ENCODE measurements at places on chromosomes 1 and 21. TPM values are rescaled to one million over a fixed set of nuclear protein-coding genes. Genes with fewer than 3 reads are reported as not detected.

IFNLR1 gene
- 1.9 TPM for total RNA-seq

RSPO1 gene
- 13.2 TPM for total RNA-seq

IVL gene
- total RNA-seq: not detected

GJA8 gene
- not detected for total RNA-seq

SPATA21 gene
- not detected for total RNA-seq

CR1L gene
- total RNA-seq: not detected

ZNF593OS gene
- not detected for total RNA-seq

SAMD11 gene
- 0.64 TPM for total RNA-seq

OLFML3 gene
- 12.6 TPM for total RNA-seq

CLCA1 gene
- total RNA-seq: not detected

DNA sequence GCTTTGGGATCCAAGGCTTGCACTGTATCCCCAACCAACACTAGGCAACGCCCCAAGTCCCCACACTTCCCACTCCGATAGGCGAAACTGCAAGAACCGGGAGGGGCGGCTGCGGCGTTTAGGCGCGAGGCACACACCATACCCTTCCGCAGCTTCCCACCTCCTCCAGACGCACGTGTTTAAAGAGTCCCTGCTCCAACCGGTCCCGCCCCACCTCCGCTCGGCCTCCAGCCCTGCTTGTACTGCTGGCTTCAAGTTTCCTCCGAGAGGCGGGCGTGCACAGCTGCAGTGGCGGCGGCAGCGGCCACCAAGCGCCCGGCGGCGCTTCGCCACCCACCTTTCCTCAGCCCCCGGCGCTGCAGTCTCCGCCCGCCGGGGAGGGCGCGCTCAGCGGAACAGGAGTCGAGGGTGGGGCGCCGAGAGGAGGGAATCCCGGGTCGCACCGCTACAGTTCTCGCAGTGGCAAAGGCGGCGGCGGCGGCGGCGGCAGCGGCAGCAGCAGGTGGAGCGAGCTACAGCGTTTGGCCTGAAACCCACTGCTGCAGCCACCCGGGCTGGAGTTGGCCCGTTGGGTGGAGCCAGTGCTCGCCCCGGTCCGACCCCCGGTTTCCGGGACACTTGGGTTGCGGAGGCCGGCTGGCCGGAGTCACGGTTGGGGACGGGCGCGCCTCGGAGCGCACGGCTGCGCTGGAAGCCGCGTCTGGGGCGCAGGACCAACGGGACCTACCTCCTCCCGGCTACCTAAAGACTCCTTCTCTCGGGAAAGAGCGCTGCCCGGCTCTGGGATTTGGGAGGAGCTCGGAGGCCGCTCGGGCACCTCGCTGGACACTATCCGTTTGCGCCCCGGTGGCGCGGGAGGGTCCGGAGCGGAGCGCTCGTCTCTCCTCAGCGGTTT lies at the start of gene CNIH3:
CNIH3 (plus strand) TSS at position 457 of the 895 bp plus-strand sequence. CDS start 858 bp downstream, outside the sequence.
- peaks cover 12% of the 10 kb centered on the region for H3K4me1 ChIP-seq
- H3K27ac ChIP-seq: no peak within 1 kb of the TSS
- DNase-seq: no peak
- peaks cover 68% of the 10 kb centered on the region for H3K27me3 ChIP-seq
- peak within 1 kb of the TSS; percentile 42 for H3K4me3 ChIP-seq

GRCh38 chr1:106952776-106953175 lies 103.7 kb upstream of the PRMT6 start:
- no peaks in the 10 kb centered on the region for H3K4me1 ChIP-seq
- no peak overlapping the region for H3K27ac ChIP-seq
- no peaks in the 10 kb centered on the region for H3K36me3 ChIP-seq
- no peak overlapping the region for H3K4me3 ChIP-seq
- no peaks in the 10 kb centered on the region for H3K27me3 ChIP-seq

DNA sequence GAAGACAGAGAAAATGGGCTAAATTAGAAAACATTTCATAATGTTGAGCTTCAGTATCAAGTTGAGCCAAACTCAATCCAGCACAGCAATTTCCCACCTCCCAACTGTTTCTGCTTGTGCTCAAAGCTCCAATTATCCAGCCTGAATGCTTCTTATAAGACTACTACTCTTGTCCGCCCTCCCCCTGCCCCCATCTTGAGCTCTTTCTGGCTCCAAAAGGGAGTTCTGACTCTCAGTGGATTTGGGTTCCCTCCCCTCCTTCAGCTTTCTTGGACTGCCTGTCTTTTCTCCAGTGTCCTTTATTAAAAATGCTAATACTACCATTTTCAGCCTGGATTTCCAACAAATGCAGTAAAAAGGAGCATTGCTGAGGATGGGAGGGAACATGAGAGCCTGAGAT lies 174.8 kb downstream of the ASTN1 start:
- H3K4me3 ChIP-seq: no peak overlapping the region
- no peaks in the 10 kb centered on the region for H3K4me1 ChIP-seq
- DNase-seq: no peak
- no peak overlapping the region for H3K27ac ChIP-seq
- H3K36me3 ChIP-seq: no peaks in the 10 kb centered on the region
- H3K27me3 ChIP-seq: no peaks in the 10 kb centered on the region

- no peaks in the 10 kb centered on the region for H3K27me3 ChIP-seq
- no peaks in the 10 kb centered on the region for H3K36me3 ChIP-seq
- no peak overlapping the region for H3K27ac ChIP-seq
Observed at GRCh38 chr1:178266619-178267066, 172.7 kb downstream of the RASAL2 start.

DNA sequence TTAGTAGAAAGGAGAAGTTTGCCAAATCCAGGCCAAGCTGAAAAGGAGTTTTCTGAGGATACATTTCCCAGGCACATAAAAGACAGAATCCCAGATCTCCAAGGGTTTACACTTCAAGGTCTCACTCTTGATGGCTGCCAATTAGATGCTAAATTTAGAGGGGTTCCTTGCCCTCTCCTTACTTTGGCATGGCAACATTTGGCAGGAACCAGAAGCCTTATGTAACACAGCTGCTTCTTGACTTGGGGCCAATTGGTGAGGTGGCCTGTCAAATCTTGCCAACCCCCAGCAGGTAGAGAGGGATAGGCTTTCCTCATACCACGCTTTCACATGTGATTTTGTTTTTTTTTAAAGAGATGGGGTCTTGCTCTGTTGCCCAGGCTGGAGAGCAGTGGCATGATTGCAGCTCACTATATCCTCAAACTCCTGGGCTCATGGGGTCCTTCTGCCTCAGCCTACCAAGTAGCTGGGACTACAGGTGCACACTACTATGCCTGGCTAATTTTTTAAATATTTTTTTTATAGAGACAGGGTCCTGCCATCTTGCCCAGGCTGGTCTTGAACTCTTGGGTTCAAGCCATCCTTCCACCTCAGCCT lies 25.2 kb upstream of the NKAIN1 start:
- H3K4me3 ChIP-seq: no peak overlapping the region
- peak; percentile 32 for DNase-seq
- peaks cover 100% of the 10 kb centered on the region for H3K36me3 ChIP-seq
- H3K27me3 ChIP-seq: no peaks in the 10 kb centered on the region
- H3K27ac ChIP-seq: peak overlapping the region; percentile 14

DNA sequence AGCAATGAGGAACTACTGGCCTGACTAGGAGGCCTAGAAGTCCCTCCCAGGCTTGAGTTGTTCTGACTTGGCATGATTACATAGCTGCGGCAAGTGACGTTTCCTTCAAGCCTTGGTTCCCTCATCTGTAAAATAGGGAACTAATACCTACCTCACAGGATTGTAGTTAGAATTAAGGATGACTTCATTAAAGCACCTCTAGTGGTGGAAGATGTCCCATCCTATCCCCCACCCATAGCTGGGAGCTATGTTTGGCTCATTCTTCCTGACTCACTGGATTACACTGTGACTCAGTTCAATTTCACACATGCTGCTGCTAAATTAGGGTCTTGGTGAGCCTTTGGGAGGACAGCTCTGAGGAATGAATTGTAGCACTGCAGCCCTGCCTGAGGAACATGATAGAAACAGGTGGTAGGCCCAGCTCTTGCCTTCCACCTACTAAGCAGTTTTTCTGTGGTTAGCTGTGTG lies 6.0 kb upstream of the SHISA4 start:
- peaks cover 12% of the 10 kb centered on the region for H3K4me1 ChIP-seq
- no peaks in the 10 kb centered on the region for H3K27me3 ChIP-seq
- no peaks in the 10 kb centered on the region for H3K36me3 ChIP-seq

DNA sequence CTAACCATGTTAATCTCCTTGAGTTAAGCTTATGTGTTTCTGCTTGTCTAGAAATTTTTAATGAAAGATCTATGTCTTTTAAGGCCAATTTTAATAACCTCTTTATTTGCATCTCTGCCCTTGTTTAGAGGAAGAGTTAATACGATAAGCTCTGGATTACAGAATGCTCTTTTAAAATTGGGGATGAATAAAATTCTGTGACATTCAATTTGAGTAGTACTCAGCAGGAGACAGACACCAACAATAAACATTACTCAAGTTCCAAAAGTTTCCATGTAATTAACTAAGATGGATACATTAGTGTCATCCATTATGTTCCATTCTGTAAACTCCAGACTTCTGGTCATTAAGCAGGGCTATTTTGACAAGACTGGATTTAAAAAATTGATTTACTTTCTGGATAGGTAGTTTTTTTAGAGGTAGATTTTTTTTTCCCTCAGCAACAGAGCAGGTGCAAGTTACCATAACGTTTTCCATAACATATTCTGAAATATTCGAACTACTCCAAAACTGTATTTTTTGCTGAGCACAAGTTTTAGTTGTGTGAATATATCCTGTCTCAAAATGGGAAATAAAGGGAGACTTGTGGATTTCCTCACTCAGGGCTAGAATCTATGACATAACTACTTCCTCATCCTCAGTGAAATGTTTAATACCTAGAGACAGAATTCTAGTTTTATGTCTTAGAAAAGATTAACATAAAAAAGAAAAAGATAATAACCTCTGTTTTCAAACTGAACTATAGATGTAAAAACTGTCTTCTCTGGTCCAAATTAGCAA lies 221.7 kb downstream of the NEGR1 start:
- no peak for DNase-seq
- no peaks in the 10 kb centered on the region for H3K27me3 ChIP-seq
- no peaks in the 10 kb centered on the region for H3K4me1 ChIP-seq
- H3K36me3 ChIP-seq: no peaks in the 10 kb centered on the region

DNA sequence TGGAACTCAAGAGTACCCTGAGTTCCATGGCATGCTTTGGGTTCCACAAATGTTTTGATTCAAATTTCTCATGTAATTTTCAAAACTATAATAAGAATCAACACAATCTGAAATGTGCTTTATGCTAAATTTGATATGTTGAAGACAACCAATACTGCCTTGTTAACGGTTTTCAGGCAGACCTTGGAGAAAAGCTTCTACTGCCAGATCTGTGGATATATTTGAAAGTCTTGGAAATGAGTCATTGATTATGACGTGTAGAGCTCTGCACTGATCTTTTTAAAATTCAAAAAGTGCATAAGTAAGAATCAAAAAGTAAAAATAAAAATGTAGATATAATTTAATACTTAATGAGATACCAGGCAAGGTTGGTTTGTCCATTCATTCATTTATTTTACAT lies 74.0 kb upstream of the TNR start:
- no peaks in the 10 kb centered on the region for H3K36me3 ChIP-seq
- H3K27ac ChIP-seq: no peak overlapping the region
- H3K27me3 ChIP-seq: no peaks in the 10 kb centered on the region
- no peak overlapping the region for H3K4me3 ChIP-seq
- DNase-seq: no peak
- H3K4me1 ChIP-seq: no peaks in the 10 kb centered on the region

- no peaks in the 10 kb centered on the region for H3K27me3 ChIP-seq
- no peaks in the 10 kb centered on the region for H3K36me3 ChIP-seq
- no peak for DNase-seq
- H3K4me1 ChIP-seq: peaks cover 44% of the 10 kb centered on the region
Observed at GRCh38 chr1:23566304-23566703, 7.0 kb upstream of the ID3 start.

DNA sequence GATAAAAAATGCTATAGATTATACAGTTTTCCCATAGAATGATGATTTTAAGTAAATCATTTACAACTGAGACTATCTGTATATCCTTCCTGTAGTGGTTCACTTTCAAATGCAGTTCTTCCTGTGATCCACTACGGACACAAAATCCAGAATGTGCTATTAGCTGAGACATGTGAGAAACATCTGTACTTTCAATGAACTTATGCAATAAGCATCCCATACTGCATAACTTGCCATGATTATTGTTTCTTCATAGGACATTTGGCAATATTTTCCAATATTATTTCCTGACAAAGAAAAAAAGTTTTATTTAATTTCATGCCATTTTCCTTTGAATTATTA lies 83.5 kb upstream of the PRDX6 start:
- no peak overlapping the region for H3K4me3 ChIP-seq
- no peaks in the 10 kb centered on the region for H3K27me3 ChIP-seq
- no peaks in the 10 kb centered on the region for H3K36me3 ChIP-seq
- no peak overlapping the region for H3K27ac ChIP-seq

GRCh38 chr1:27395441-27396195 lies 3.2 kb downstream of the GPR3 start:
- H3K27ac ChIP-seq: peak overlapping the region; percentile 38
- H3K4me1 ChIP-seq: peaks cover 43% of the 10 kb centered on the region
- H3K27me3 ChIP-seq: no peaks in the 10 kb centered on the region
- H3K36me3 ChIP-seq: no peaks in the 10 kb centered on the region
- peak; percentile 86 for DNase-seq

- H3K4me3 ChIP-seq: peak overlapping the region; percentile 70
- H3K36me3 ChIP-seq: no peaks in the 10 kb centered on the region
- no peaks in the 10 kb centered on the region for H3K27me3 ChIP-seq
- no peak for DNase-seq
- peaks cover 66% of the 10 kb centered on the region for H3K4me1 ChIP-seq
Observed at GRCh38 chr1:12617511-12617900, 504 bp downstream of the DHRS3 start.

DNA sequence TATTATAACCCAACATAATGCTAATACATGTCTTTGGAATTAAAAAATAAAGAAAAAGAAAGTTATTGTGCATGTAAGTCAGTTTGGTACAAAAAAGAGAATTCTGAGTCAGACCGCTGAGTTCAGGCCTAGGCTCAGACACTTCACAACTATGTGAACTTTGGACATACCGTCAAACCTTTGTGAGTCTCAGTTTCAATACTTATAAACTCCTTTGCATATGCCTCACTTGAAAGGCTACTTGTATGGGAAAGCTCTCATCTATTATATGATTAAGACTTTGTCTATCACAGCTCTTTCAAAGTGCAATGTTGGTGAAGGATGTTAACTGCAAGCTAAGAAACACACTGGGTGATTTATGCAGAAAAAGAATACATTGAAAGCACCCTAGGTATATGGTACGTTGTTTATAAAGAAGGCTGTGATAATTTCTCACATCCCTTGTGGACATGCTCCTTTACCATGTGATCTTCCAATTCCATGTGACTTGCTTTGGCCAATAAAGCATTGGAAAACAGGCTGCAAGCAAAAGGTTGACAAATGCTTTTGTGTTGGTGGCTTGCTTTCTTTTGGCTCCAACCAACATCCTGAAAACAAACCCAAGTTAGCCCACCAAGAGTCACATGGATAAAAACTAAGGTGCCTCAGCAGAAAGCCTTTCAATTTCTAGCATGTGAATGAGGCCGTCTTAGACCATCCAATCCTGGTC lies 49.6 kb downstream of the INTS7 start:
- peaks cover 54% of the 10 kb centered on the region for H3K36me3 ChIP-seq
- no peak overlapping the region for H3K4me3 ChIP-seq
- H3K27ac ChIP-seq: no peak overlapping the region
- no peaks in the 10 kb centered on the region for H3K4me1 ChIP-seq
- no peak for DNase-seq

GRCh38 chr21:39005502-39005787 lies 177.8 kb downstream of the PSMG1 start:
- no peak overlapping the region for H3K4me3 ChIP-seq
- no peaks in the 10 kb centered on the region for H3K27me3 ChIP-seq
- no peak for DNase-seq
- peaks cover 56% of the 10 kb centered on the region for H3K4me1 ChIP-seq
